ENCODE measurements at places on chromosomes 12 and 14.

DNA sequence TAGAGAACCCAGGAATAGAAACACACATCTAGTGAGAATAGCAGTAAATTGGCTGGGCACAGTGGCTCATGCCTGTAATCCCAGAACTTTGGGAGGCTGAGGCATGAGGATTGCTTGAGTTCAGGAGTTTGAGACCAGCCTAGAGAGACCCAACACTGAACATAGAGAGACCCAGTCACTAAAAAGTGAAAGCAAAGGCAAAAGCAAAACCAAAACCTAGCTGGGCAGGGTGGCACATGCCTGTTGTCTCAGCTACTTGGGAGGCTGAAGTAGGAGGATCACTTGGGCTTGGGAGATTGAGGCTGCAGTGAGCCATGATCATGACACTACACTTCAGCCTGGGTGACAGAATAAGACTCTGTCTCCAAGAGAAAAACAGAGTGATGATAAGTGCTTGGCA, 37.5 kb upstream of the MIS18BP1 start:
- DNase-seq = no peak

GRCh38 chr14:100588671-100589070, 1.5 kb upstream of the BEGAIN start:
- DNase-seq = no peak

DNA sequence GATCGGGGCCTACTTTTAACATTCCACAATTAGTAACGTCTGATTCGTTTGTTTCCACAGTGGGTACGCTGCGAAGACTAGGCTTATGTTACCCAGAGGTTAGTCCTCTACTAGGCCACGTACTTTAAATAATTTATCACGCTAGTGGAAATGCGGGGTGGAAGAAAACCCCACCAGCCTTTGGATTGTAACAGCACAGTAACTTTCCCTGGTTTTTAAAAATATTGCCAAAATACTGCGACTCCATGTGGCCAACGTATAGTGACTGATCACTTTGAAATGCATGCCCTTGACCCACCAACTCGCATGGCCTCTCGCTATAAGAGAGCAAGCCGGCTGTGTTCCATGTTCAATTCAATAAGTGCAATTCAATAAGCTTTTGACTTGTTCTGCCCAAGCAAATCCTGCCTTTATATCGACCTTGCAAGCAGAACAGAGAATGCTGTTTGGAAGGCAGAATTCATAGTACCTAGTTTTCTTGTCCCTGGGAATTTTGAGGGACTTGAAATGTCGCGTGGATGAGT, 882 bp upstream of the GTF2A1 start:
- DNase-seq = no peak

GRCh38 chr14:38253676-38254075, 2.2 kb downstream of the CLEC14A start:
- DNase-seq = no peak

DNA sequence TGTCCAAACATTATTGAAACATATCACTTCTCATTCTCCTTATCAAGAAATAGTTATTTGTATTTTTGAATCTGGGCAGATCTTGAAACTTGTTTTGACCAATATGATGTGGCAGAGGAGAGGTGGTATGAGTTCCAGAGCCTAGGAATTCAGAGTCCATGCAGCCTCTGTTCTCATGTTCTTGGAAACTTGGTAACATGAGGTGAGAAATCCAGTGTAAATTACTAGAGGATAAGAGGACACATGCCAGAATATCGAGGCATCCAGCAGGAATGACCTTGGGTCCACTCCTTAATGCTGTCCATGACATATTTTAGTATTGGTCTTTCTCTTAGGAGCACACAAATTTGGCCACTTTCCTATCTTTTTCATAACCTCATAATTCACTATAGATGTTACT, 1374.6 kb downstream of the FSCB start:
- no peak for DNase-seq

- DNase-seq = no peak
These were observed 14.6 kb upstream of the PITPNM2 start for GRCh38 chr12:123165537-123165936.
